ENCODE measurements at places on chromosomes 5 and 9. TPM values are rescaled to one million over a fixed set of nuclear protein-coding genes. Genes with fewer than 3 reads are reported as not detected.
A peak's percentile ranks its signal among the peaks of the same experiment; 100 is the strongest.

DNA sequence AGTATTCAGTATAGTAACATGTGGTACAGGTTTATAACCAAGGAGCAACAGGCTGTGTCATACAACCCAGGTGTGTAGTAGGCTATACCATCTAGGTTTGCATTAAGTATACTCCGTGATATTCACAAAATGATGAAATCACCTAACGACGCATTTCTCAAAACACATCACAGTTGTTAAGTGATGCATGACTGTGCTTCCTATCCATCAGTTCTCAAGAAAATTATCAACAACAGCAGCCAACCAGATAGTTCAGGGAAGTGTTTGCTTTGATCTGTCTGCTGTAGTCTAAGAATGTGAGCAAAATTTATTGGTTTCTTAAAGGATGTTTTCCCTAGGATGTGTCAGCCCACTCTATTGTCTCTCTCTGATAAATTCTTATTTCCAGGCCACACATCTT is 7.4 kb downstream of the ZBTB26 start:
- H3K27ac ChIP-seq: no peak overlapping the region
- no peaks in the 10 kb centered on the region for H3K36me3 ChIP-seq
- H3K4me1 ChIP-seq: no peaks in the 10 kb centered on the region

C5orf22 gene
- 14.4 TPM for total RNA-seq

- no peaks in the 10 kb centered on the region for H3K27me3 ChIP-seq
- H3K4me3 ChIP-seq: no peak overlapping the region
- no peak overlapping the region for H3K27ac ChIP-seq
- H3K4me1 ChIP-seq: no peaks in the 10 kb centered on the region
- DNase-seq: no peak
- no peaks in the 10 kb centered on the region for H3K36me3 ChIP-seq
These were observed 259.8 kb downstream of the NSG2 start for GRCh38 chr5:174305241-174305681.

MLANA gene
- total RNA-seq: not detected

DNA sequence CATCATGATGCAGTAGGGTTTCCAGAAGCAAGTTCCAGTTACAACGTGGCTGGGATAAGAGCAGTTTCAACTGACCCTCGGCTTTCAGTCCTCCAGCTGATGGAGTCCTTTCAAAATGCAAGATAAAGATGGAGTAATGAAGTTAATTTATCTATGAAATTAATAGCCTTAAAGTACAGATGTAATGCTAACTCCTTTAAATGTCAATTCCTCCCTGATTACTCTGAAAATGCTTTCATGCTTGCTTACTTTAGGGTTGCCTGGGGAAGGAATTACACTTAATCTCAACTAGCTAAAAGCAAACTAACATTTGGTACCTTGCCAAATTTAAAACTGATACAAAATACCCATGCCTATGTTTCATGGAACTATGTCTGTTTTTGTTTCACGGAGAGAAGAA is 178.4 kb downstream of the KIAA0825 start:
- H3K36me3 ChIP-seq: no peaks in the 10 kb centered on the region
- no peaks in the 10 kb centered on the region for H3K4me1 ChIP-seq
- no peak for DNase-seq
- H3K27me3 ChIP-seq: no peaks in the 10 kb centered on the region
- no peak overlapping the region for H3K4me3 ChIP-seq

- H3K27me3 ChIP-seq: no peaks in the 10 kb centered on the region
- no peak overlapping the region for H3K27ac ChIP-seq
- peak; percentile 34 for DNase-seq
- H3K36me3 ChIP-seq: no peaks in the 10 kb centered on the region
- H3K4me3 ChIP-seq: no peak overlapping the region
- H3K4me1 ChIP-seq: peaks cover 24% of the 10 kb centered on the region
These were observed 43.4 kb upstream of the PDE8B start for GRCh38 chr5:77167063-77167462.

DNA sequence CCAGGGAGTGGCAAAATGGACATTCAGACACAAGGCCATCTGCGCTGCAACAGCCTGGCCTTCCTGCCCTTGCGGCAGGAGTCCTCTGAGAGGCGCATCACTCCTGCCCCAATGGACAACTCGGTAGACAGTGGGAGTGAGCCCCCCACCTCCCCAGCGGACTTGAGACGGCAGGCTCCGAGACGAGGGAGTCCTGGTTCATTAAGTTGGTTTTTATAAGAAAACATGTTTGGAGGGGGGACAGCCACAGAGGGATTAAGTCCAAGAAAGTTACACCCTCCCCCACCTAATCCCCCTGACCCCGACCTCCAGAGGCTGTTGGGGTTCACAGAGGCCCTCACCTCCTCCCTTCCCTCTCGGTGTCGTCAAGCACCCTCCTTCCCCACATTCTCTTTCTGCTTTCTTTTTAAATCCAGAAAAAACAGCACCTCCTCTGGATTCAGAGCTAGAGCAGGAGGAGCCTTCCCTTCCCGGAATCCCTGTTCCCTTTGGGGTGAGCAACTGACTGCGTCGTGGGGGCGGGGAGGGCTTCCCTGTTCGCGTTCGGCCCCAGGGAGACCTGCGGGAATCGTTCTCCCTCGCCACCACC is 1.8 kb upstream of the EGR1 start:
- peak overlapping the region; percentile 99 for H3K27ac ChIP-seq
- peaks cover 18% of the 10 kb centered on the region for H3K36me3 ChIP-seq
- H3K27me3 ChIP-seq: no peaks in the 10 kb centered on the region
- peak overlapping the region; percentile 73 for H3K4me3 ChIP-seq
- peaks cover 45% of the 10 kb centered on the region for H3K4me1 ChIP-seq

GRCh38 chr9:92645041-92645440 is 24.9 kb downstream of the IPPK start:
- H3K36me3 ChIP-seq: peaks cover 90% of the 10 kb centered on the region
- H3K27ac ChIP-seq: no peak overlapping the region
- no peaks in the 10 kb centered on the region for H3K27me3 ChIP-seq
- H3K4me1 ChIP-seq: no peaks in the 10 kb centered on the region
- no peak overlapping the region for H3K4me3 ChIP-seq

DNA sequence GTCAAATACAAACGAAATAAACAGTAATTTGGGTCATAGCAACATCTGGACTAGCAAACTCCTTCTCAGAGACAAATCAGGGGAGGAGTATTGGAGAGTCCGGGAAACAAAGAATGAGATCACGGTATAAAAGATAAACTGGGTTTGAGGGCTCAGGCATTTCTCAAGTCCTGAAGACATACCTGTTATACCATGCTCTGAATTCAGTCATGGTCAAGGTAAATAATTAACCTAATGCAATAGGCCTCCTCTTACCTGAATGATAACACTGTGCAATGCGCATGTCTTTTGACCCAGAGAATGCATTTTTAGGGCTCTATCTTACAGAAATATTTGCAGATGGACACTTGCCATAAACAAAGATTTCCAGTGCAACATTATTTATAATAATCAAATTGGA is 31.9 kb upstream of the SPDL1 start:
- H3K4me3 ChIP-seq: no peak overlapping the region
- no peaks in the 10 kb centered on the region for H3K4me1 ChIP-seq
- no peak overlapping the region for H3K27ac ChIP-seq
- no peak for DNase-seq
- no peaks in the 10 kb centered on the region for H3K36me3 ChIP-seq
- no peaks in the 10 kb centered on the region for H3K27me3 ChIP-seq

Data from esophagus muscularis mucosa (tissue), 4 donors.